Activated CD8-positive, alpha-beta memory T cell treated with anti-CD3 and anti-CD28 coated beads for 4 hours (primary cell): ENCODE measurements at places on chromosomes 7 and 10.
A peak's percentile ranks its signal among the peaks of the same experiment; 100 is the strongest.

GRCh38 chr7:22375359-22376048 is 18.6 kb upstream of the RAPGEF5 start:
- DNase-seq: no peak

DNA sequence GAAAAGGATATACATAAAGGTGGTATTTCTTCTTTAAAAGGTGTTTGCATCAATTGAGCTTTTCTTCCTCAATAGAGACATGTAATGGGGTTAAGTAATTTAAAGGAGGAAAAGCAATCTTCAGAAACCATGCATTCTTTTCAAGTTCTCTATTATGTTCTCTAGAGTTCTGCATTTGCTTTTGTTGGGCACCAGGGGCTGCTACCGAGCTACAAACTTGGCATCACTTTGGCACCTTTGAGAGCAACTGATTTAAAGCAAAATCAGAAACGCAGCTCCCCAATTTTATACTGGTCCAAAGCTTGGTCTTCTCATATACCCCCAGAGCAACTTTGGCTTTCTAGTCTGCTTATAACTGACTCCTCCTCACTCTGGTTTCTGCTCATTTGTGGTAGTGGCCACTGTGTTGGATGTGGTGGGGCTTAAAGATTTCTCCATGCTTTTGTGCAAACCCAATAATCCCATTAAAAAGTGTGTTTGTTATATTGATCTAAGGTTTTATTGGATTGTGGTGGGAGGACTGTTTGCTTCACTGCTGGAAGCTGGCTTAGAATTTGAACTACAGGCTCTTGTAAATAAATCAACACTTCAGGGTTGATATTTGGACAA is 712.1 kb downstream of the PHTF2 start:
- DNase-seq: no peak

GRCh38 chr7:80842022-80842790 is 76.6 kb downstream of the SEMA3C start:
- no peak for DNase-seq

GRCh38 chr7:151550656-151551286 is 31.1 kb upstream of the RHEB start:
- no peak for DNase-seq

DNA sequence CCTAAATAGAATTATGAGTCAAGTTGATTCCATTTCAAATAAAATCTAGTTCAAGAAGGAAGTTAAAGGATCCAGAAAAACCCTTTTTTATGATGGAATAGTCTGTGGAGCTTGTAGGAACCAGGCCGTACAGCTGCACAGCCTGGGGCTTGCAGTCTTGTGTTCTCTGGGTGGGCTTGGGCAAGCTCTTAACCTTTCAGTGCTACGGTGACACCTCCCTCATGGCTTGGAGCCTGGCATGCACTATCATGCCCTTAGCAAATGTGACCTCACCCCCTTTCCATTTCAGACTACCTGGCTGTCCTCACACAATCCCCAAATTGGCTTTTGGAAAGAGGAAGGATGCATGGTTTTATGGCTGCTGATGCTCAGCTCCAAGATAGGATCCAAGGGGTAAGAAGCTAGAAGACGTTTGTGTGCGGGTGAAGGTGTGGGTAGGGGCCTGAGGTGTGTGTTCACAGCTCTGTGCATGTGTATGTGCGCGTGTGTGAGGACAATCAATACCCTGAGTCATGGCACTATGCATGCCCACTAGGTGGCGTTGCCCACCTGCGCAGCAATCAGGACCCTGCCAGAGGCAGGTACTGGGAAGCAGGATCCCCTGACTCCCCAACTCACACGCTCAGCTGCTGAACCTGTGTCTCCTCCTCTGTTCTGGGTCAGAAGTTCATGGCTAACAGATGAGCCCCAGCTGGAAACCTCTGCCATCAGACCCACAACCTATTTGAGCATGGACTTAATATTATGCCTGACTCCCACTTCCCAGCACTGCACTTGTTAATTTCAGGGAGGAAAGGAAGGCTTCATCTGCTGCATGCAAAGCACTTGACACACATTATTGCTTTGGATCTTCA is 113.4 kb downstream of the PTPN20 start:
- peak; percentile 22 for DNase-seq

DNA sequence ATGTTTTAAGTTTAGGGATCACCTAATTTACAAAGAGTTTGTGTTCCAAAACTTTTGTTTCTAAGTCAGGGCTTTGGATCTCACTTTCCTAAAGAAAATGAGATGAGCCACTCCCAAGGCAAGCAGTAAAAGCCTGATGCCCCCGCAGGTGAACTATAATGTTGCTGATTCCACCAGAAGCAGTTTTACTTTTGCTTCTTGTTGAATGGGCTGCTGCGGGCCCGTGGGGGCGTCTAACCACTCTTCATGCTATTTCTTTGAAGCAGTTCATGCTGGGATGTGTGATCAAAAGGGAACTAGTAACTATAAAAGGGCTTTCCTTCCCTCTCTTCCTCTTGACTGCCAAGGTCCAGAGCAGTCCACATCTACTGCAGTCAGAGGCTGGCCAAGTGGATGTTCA is 118.7 kb upstream of the NEBL start:
- no peak for DNase-seq

DNA sequence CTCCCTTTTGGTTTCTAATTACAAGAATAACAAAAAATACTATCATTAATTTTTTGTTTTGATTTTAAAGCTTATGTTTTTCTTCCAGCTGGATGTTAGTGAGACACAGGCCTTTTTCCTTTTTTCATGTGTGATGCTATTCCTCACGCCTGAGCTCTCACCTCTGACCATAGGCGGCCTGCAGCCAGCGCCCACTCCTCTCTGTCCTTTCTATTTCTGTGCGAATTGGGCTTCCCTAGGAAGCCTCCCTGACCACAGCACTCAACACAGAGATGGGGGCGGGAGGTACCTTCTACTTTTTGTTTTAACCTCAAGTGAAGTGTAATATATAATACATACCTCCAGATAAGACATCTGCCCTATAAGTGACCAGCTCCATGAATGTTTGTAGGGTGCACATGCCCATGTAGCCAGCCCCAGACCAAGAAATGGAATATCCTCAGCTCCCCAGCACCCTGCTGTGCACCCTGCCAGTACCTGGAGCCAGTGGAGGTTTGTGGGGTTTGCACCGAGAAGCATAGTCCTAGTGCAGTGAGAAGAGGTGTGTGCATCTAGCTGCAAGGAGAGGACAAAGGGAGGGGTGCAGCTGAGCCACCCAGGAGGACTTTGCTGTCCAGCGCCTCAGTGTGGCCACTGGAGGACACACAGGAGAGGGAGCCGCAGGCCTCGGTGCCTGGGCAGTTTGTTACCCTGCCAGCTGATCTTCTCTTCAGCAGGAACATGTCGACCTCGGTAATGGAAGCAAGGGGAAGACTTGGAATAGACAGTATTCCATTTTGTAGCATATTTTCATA is 38.5 kb downstream of the BNIP3 start:
- no peak for DNase-seq

DNA sequence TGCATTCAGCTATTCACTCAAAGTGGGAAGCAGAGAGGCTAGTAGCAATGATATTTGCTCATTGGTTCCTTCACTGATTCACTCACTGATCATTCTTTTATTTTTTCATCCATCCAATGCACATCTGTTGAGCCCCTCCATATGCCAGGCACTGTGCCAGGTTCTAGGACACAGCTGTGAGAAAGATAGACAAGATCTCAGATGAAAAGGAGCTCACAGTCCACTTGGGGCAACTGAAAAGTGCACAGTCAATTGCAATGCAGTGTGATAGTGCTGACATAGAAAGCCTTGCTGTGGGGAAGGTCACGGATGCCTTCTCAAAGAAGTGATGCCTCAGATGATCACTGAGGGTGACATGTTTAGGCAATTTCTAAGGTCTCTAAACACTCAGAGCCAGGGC is 262.3 kb downstream of the PTEN start:
- DNase-seq: no peak

DNA sequence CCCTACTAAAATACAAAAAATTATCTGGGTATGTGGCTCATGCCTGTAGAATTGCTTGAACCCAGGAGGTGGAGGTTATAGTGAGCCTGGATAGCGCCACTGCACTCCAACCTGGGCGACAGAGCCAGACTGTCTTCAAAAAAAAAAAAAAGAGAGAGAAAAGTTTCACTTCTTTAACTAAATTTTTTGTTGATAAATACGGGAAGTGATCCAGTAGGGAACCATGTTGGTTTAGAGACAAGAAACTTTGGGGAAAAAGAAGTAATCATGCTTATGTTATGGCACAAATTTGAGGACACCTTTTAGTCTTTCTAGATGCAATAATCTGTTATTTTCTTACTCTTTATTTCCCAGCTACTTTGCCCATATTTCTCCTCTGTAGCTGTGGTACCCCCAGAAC is 309.7 kb downstream of the TYW1 start:
- DNase-seq: no peak

DNA sequence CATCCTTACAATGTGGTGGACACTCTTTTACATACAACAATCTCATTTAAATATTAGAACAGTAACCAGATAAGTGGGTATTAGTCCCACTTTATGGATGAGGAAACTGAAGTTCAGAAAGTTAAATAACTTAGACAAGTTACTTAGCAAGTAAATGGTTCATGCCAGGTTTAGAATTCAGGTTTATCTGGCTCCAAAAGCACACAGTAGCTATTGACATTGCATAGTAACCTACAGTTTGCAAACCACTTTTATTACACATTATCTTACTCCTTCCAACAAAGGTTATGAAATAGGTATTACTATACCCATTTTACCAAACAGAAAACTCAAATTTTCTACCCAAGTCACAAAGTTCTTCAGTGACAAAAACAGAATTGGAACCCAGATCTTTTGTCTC is 19.7 kb upstream of the NKX2-3 start:
- no peak for DNase-seq

DNA sequence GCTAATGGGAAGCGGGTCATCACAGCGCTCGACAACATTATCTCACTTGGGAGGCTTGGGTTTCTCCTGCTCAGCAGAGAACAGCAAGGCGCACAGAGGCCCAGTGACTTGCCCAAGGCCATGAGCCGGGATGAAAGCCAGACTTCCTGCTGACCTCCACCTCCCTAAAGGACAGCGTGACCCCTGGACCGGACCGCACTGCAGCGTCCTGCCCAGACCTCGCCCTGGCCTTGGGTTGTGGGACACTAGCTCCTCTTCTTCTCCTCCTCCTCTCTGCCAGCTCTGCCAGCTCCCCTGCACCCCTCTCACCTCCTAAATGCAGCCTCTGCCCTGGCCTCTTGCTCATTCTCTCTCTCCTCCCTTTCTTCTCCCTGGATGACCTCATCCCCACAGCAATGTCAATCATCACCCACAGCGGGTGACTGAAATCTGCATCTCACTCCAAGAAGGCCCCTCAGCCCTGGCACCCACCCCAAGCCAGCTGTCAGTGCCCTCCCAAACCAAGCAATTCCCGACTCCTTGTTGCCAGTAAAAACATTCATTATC is 19.4 kb downstream of the SPOCK2 start:
- DNase-seq: no peak

- peak; percentile 13 for DNase-seq
Measured at GRCh38 chr10:1420661-1421362, 316.5 kb downstream of the ADARB2 start.
